SJCRH30 (cell line): ENCODE measurements at places on chromosomes 13 and 19. TPM values are rescaled to one million over a fixed set of nuclear protein-coding genes. Genes with fewer than 3 reads are reported as not detected.

GRCh38 chr13:101728021-101728420 is 275.5 kb downstream of the ITGBL1 start:
- DNase-seq, result no peak
- H3K4me1 ChIP-seq, result no peaks in the 10 kb centered on the region
- no peak overlapping the region for H3K4me3 ChIP-seq
- no peaks in the 10 kb centered on the region for H3K36me3 ChIP-seq
- H3K27ac ChIP-seq, result no peak overlapping the region
- H3K27me3 ChIP-seq, result no peaks in the 10 kb centered on the region

COX6B2 gene
- 0.45 TPM in 1 of 2 replicates, not detected in the other for total RNA-seq

GRCh38 chr13:62704875-62705274 is 1289.2 kb upstream of the PCDH20 start:
- no peak overlapping the region for H3K27ac ChIP-seq
- H3K4me3 ChIP-seq, result no peak overlapping the region
- peaks cover 10% of the 10 kb centered on the region for H3K4me1 ChIP-seq
- no peaks in the 10 kb centered on the region; the same call in 1 of the 2 replicates for H3K36me3 ChIP-seq
- no peaks in the 10 kb centered on the region for H3K27me3 ChIP-seq

- H3K27me3 ChIP-seq, result no peaks in the 10 kb centered on the region
- H3K4me1 ChIP-seq, result peaks cover 8% of the 10 kb centered on the region
- DNase-seq, result no peak
These were observed 19.4 kb upstream of the MBNL2 start for GRCh38 chr13:97202761-97203160.

DNA sequence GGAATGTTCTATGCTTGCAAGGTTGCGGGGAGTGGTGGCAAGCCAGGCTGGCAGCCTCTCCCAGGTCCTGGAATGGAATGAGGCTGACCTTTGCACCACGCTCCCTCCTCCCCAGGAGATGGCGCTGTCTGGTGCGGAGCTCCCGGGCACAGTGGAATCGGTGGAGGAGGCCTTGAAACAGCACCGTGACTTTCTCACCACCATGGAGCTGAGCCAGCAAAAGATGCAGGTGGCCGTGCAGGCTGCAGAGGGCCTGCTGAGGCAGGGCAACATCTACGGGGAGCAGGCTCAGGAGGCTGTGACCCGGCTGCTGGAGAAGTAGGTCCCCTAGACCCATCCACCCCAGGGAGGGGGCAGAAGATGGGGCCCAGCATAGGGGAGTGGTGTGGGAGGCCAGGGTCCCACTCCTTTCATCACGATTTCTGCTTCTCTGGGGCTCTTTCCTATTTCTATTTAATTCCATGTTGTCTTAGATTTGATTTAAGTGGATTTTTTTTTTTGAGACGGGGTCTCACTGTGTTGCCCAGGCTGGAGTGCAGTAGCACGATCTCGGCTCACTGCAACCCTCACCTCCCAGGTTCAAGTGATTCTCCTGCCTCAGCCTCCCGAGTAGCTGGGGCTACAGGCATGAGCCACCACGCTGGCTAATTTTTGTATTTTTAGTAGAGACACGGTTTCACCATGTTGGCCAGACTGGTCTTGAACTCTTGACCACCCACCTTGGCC is 53.2 kb upstream of the SHKBP1 start:
- no peak overlapping the region for H3K4me3 ChIP-seq

DNA sequence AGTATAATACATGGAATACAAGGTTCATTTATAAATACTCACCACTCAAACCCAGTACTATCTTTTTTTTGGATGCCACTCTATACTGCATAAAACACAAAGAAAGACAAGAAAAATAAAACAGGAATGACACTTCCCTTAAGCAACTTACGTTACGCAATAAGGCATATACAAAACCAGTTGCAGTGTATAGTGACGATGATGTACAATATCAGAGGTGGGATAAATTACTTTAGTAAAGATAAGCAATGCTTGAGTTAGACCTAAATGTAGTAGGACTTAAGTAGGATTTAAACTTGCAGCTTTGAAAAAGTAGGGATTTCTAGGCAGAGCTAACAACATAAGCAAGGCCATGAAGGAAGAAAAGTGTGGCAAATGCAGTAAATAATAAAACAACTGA is 374.9 kb downstream of the SPRY2 start:
- H3K4me1 ChIP-seq, result no peaks in the 10 kb centered on the region
- DNase-seq, result no peak
- no peaks in the 10 kb centered on the region for H3K27me3 ChIP-seq
- H3K27ac ChIP-seq, result no peak overlapping the region
- no peak overlapping the region for H3K4me3 ChIP-seq
- H3K36me3 ChIP-seq, result no peaks in the 10 kb centered on the region

IL12RB1 gene
- not detected in 2 replicates for total RNA-seq

- no peaks in the 10 kb centered on the region for H3K27me3 ChIP-seq
- no peaks in the 10 kb centered on the region for H3K36me3 ChIP-seq
- no peak overlapping the region for H3K4me3 ChIP-seq
- no peaks in the 10 kb centered on the region for H3K4me1 ChIP-seq
- no peak for DNase-seq
- no peak overlapping the region for H3K27ac ChIP-seq
These were observed 76.3 kb downstream of the PEG3 start for GRCh38 chr19:56764196-56764695.

- H3K27ac ChIP-seq, result no peak overlapping the region
- no peaks in the 10 kb centered on the region for H3K4me1 ChIP-seq
- peak; percentile 12 for DNase-seq
- no peaks in the 10 kb centered on the region for H3K27me3 ChIP-seq
- peaks cover 39% of the 10 kb centered on the region for H3K36me3 ChIP-seq
- no peak overlapping the region for H3K4me3 ChIP-seq
These were observed 19.5 kb downstream of the NUFIP1 start for GRCh38 chr13:44969551-44970484.

- H3K36me3 ChIP-seq, result no peaks in the 10 kb centered on the region
- no peak overlapping the region for H3K4me3 ChIP-seq
- no peak overlapping the region for H3K27ac ChIP-seq
- H3K4me1 ChIP-seq, result no peaks in the 10 kb centered on the region; the same call in 1 of the 2 replicates
- H3K27me3 ChIP-seq, result peaks cover 22% of the 10 kb centered on the region; the same call in 1 of the 2 replicates
- DNase-seq, result peak; percentile 48
These were observed 64.3 kb downstream of the RASL11A start for GRCh38 chr13:27334774-27335435.

- H3K36me3 ChIP-seq, result no peaks in the 10 kb centered on the region
- DNase-seq, result no peak
- H3K4me3 ChIP-seq, result no peak overlapping the region
- no peak overlapping the region for H3K27ac ChIP-seq
- H3K4me1 ChIP-seq, result no peaks in the 10 kb centered on the region
These were observed 90.0 kb downstream of the OXGR1 start for GRCh38 chr13:96904232-96904631.

DPF1 gene
- 8.1 and 10.6 TPM in 2 replicates for total RNA-seq

DACH1 gene
- 12.2 and 12.3 TPM in 2 replicates for total RNA-seq

DNA sequence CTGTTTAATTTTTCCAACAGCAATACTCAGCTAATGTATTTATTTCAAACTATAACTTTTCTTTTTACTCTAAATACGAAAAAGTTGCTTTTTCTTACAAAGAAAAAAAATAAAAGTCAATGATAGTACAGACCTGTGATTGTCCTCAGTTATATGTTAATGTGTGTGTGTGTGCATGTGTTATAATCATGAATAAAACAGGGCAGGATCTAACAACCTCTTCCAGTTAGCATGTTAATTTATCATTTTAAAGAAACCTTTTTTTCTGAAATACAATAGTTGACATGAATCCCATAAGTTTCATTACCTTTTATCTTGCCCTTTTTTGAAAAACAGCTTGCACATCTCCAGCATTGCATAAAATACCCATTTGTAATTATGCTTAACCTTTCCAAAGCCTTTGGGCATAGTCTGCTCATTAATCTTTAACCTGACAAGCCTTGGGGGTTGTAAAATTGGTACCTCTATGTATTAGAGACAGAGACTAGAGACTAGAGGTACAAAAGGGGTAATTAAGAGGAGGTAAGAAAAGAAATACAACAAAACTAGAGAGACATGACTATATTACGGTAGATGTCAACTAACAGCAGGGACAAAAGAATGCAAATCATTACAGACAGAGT is 828.1 kb downstream of the OLFM4 start:
- no peak overlapping the region for H3K4me3 ChIP-seq
- H3K4me1 ChIP-seq, result no peaks in the 10 kb centered on the region
- no peak overlapping the region for H3K27ac ChIP-seq
- no peak for DNase-seq
- no peaks in the 10 kb centered on the region for H3K27me3 ChIP-seq
- no peaks in the 10 kb centered on the region for H3K36me3 ChIP-seq

GRCh38 chr19:11324748-11325389 is 14.6 kb downstream of the RAB3D start:
- H3K4me3 ChIP-seq, result no peak overlapping the region
- H3K27ac ChIP-seq, result no peak overlapping the region
- DNase-seq, result no peak
- H3K27me3 ChIP-seq, result no peaks in the 10 kb centered on the region

DNA sequence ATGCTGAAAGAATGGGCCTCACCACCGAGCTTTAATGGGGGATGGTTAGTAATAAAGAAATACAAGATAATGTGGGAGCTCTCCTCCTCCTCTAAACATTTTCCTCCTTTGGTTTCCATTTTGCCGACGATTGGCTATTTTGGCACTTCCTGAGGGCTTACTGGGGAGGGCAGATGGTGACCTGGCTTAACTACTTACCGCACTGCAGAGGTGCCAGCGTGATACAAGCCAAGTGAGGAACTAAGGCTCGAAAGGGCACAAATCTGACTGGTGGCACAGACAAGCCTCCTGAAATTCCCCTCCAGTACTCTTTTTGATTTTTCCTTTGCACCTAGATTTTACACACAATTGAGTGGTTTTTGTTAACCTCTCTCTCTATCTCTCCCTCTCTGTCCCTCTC is 53.3 kb upstream of the RAP2A start:
- H3K4me1 ChIP-seq, result peaks cover 3% of the 10 kb centered on the region; the same call in 1 of the 2 replicates
- no peak overlapping the region for H3K27ac ChIP-seq
- H3K27me3 ChIP-seq, result no peaks in the 10 kb centered on the region
- H3K36me3 ChIP-seq, result peaks cover 7% of the 10 kb centered on the region; the same call in 1 of the 2 replicates
- DNase-seq, result no peak
- no peak overlapping the region for H3K4me3 ChIP-seq

KLK8 gene
- not detected in 2 replicates for total RNA-seq

- H3K4me1 ChIP-seq, result no peaks in the 10 kb centered on the region
- H3K36me3 ChIP-seq, result peaks cover 86% of the 10 kb centered on the region
- no peak overlapping the region for H3K4me3 ChIP-seq
These were observed 9.6 kb downstream of the CD37 start for GRCh38 chr19:49344505-49345423.

DNA sequence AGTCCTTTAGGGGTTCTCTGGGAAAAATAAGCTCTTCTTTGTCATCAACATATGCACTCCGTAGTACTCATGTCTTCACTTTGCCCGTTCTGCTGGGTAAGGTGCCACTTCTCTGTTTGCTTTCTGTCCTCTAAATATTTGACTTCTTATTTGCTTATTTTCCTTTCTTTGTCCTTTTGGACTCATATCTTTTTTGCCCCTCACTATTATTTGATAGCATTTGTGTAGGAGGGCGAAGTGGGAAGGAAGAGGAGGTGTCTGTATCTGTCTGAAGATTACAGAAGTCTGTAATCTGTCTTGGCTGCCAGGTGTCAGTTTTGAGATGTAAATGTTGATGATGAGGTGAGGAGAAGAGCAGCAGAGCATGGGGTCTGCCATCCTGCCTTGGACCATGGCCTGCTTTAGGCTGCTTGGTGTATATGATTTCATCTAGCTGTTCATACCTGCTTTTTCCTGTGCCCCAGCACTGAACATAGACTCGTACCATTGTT is 30.8 kb downstream of the USPL1 start:
- H3K4me1 ChIP-seq, result no peaks in the 10 kb centered on the region
- no peak overlapping the region for H3K4me3 ChIP-seq
- peaks cover 81% of the 10 kb centered on the region for H3K36me3 ChIP-seq
- no peak for DNase-seq
- no peak overlapping the region for H3K27ac ChIP-seq

CD320 gene
- 44.2 and 49.4 TPM in 2 replicates for total RNA-seq

GRCh38 chr13:46176756-46177155 is 5.2 kb downstream of the LCP1 start:
- H3K4me3 ChIP-seq, result no peak overlapping the region
- H3K27ac ChIP-seq, result no peak overlapping the region
- no peak for DNase-seq
- H3K36me3 ChIP-seq, result no peaks in the 10 kb centered on the region

- no peaks in the 10 kb centered on the region for H3K36me3 ChIP-seq
- no peak for DNase-seq
- H3K4me1 ChIP-seq, result no peaks in the 10 kb centered on the region
- H3K27ac ChIP-seq, result no peak overlapping the region
These were observed 175.5 kb upstream of the SERP2 start for GRCh38 chr13:44197791-44198770.

DNA sequence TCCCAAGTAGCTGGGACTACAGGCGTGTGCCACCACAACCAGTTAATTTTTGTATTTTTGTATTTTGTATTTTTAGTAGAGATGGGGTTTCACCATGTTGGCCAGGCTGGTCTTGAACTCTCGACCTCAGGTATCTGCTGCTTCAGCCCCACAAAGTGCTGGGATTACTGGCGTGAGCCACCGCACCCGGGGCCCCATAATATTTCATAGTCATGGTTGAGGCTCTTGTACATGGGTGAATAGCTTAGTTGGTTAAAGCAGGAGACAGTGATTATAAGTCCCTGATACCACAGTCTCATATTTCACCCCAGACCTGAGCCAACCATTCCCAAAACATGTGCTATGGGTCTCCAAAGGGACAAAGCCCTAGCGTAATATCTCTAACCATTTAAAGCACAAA is 26.1 kb downstream of the MBNL2 start:
- DNase-seq, result peak; percentile 30
- peaks cover 14% of the 10 kb centered on the region for H3K4me1 ChIP-seq
- no peak overlapping the region for H3K27ac ChIP-seq
- H3K4me3 ChIP-seq, result no peak overlapping the region
- no peaks in the 10 kb centered on the region for H3K27me3 ChIP-seq
- 0 out of 2 replicates have a peak, but pooled peaks cover 4% of the 10 kb centered on the region for H3K36me3 ChIP-seq

GRCh38 chr19:28504139-28504538 is 708.8 kb downstream of the UQCRFS1 start:
- peaks cover 11% of the 10 kb centered on the region; the same call in 1 of the 2 replicates for H3K27me3 ChIP-seq
- no peak overlapping the region for H3K4me3 ChIP-seq
- H3K36me3 ChIP-seq, result no peaks in the 10 kb centered on the region
- no peak for DNase-seq
- H3K4me1 ChIP-seq, result no peaks in the 10 kb centered on the region

GRCh38 chr19:2188708-2189385 is 25.1 kb downstream of the DOT1L start:
- H3K4me3 ChIP-seq, result no peak overlapping the region

DNA sequence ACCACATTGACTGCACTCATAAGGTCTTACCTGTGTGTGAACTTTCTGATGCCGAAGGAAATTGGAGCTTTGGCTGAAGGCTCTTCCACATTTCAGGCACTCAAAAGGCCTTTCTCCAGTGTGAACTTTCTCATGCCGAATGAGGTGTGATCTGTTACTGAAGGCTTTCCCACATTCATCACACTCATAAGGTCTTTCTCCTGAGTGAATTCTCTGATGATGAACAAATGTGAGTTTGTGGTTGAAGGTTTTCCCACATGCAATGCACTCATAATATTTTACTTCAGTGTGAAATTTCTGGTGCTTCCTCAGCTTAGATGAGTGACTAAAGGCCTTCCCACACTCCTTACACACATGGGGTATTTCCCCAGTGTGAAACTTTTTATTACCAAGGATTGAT is 5.7 kb downstream of the ZNF132 start:
- no peaks in the 10 kb centered on the region for H3K36me3 ChIP-seq
- no peak overlapping the region for H3K4me3 ChIP-seq
- H3K27ac ChIP-seq, result no peak overlapping the region
- no peaks in the 10 kb centered on the region for H3K27me3 ChIP-seq
- H3K4me1 ChIP-seq, result no peaks in the 10 kb centered on the region
- no peak for DNase-seq
